ENCODE measurements at places on chromosomes 13 and 19.

DNA sequence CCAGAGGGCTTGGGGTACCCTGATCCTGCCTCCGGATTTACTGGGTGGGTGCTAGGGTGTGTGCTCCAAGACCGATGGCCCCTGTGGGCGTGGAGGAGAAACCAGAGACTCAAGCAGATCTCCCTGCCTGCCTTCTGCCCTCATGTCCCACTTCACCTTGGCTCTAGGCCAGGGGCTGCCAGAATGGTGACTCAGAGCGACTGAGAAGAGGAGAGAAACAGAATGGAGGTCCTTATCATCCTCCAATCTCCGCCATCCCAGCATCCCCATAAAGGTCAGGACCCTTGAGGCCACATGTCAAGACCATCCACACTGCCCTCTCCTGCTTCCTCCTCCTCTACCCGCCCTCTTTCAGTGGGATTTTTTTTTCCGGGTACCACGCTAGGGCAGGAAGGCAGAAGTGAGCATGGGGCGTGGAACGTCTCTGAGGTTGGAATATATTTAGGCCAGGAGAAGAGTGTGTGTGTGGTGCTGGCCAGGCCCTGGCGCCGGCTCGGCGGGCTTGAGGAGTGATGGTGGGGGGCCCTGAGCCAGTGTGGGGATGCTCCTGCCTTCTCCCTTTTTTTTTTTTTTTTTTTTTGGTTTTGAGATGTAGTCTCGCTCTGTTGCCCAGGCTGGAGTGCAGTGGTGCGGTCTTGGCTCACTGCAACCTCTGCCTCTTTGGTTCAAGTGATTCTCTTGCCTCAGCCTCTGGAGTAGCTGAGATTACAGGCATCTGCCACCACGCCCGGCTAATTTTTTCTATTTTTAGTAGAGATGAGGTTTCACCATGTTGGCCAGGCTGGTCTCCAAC, 22.3 kb downstream of the IER2 start:
- peak; percentile 63 for DNase-seq

DNA sequence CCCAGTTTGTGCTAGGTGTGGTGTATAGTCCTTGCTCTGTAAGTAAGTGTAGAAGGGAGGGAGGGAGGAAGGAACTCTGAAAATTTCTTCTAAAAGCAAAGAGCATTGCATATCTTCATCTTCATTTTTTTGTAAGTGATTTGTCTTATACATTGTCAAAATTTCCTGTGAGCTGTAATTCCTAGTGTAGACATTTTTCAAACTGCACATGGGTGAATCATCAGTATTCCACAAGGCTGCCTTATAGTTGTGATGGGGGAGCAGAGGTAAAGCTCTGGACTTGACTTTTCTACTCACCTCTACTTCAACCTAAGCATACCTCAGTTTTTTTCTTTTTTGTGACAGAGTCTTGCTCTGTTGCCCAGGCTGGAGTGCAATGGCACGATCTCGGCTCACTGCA, 86.9 kb downstream of the CDK8 start:
- DNase-seq = no peak

GRCh38 chr19:46481947-46482346, 10.6 kb upstream of the PNMA8A start:
- DNase-seq = peak; percentile 84

DNA sequence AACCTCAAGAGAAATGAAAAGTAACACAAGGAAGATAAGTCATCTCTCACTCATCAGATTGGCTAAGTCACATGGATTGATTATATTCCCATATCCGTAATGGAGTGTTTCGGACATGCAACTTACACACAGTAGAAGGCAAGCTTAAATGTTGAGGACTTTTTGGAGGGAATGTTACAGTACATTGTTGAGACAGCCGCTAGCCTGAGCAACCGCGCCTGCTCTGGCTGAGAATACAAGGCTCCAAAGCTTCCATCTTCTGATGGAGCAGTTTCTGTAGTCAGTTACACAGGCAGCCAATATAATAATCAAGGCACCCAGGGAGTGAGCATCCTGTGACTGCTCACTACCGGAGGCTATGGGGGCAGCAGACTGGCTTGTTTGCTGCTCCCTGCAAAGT, 1.0 kb upstream of the CRYL1 start:
- DNase-seq = peak; percentile 25

- no peak for DNase-seq
Measured at GRCh38 chr19:367561-367960, 23.0 kb upstream of the MIER2 start.

DNA sequence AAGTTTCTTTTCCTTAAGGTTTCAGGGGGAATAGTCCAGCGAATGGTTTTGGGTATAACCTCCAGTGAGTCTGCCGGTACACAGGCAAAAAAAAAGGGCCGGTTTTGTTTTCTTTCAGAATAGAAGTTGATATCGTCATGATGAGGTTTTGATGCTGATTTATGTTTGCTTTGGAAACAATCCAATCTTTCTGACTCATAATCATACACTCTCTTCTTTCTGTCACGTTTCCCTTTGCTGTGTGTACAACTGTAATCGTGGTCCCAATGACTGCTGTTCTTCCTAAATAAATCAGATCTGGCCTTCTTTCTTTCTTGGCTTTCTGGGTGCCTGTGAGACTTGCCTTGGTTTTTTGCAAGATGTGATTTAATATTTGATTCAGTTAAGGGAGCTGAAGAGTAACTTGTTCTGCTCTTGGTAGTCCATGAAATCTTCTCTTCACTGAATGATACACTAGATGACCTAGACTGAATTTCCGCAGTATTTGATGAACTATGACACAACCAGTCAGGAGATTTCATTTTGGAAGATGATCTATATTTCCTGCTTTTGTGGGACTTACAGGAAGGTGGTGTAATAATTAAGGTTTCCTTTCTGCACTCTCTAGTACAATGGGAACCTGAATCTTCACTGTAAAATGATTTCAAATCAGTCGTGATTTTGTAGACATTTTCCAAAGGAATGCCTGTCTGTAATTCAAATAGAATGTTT, 34.9 kb upstream of the METTL21C start:
- no peak for DNase-seq

DNA sequence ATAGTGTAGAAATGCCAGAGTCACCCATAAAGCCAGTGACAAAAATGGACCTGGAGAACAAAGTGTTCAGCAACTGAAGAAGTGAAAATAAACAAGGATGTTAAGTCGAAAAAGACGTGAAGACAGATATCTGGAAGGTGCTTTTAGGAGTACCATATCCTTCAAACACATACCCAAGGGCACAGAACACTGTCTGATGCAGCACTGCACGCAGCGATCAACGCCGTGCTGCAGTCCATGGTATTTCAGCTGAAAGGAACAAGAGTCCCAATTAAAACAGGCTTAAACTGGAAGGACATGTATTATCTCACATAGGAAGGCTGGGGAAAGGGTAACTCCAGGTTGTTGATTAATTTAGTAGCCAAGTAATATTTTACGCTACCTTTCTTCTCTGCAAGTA, 108.2 kb downstream of the SGCG start:
- no peak for DNase-seq

All from right hindlimb (tissue), 1 donor.